Neuronal stem cell (in vitro differentiated cells): ENCODE measurements at places on chromosomes 12 and 14.
A peak's percentile ranks its signal among the peaks of the same experiment; 100 is the strongest.

GRCh38 chr12:104686196-104686595 lies 229.4 kb downstream of the CHST11 start:
- DNase-seq: no peak

- DNase-seq: no peak
Measured at GRCh38 chr14:73834261-73834625, 17.4 kb upstream of the PTGR2 start.

DNA sequence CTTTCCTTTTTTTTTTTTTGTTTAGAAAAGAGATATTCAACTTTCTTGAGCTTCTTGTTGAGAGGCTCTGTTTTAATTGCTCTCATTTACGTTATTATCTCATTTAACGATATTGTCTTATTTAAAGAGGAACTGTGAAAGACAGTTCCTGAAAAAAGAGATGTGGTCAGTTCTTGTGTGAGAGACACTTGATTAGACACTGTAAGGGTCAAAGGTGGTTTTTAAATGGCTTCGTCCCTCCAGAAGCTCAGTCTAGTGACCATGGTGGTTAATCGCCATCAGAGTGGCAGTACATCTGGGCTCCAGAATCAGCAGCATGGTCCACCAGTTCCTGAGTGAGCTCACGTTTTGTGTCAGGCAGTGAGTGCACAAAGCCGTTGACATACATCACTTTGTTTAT lies 57.9 kb upstream of the KCNA5 start:
- DNase-seq: no peak

- no peak for DNase-seq
Measured at GRCh38 chr12:4037747-4038312, 164.6 kb upstream of the PARP11 start.

DNA sequence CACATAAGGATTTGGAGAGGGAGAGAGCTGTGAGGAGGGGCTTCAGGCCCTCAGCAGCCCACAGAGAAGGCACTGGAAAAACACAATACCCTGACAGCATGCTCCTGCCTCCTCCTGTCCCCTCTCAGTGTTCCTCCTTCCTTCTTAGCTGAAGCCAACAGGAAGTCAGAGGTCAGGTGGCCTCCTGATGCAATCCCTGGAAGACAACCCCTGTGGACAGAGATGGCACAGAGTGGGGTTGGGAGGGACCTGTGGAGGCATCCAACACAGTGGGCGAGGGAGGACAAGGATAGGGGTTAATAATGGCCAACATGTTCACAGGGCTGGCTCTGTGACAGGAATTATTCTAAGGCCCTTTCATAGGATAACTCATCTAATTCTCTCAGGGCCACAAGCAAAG lies 15.4 kb upstream of the IFI27L2 start:
- DNase-seq: no peak

GRCh38 chr12:75774261-75775052 lies 257.1 kb downstream of the PHLDA1 start:
- DNase-seq: no peak

DNA sequence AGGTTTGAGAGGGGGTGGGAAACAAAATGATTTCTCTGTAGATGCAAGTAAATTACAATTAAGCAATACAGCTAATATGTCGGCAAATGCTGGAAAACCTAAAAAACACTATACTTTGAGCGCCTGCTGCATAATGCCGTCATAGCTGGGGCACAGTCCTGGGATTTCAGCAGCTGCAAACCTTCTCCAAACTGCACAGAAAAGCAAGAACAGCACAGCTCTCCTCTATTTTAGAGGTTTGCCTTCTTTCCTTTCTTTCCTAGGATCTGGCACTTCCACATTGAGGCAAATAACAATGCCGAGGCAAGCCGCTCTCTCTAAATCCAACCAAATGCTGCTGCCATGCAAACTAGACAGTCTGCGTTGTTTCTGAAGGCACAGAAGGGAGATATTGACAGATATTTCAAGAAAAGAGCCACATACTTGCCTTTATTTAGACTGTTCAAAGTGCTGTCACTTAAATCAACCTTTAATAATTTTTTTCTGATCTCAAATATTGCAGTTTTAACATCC lies 287.1 kb upstream of the G2E3 start:
- peak; percentile 14 for DNase-seq

DNA sequence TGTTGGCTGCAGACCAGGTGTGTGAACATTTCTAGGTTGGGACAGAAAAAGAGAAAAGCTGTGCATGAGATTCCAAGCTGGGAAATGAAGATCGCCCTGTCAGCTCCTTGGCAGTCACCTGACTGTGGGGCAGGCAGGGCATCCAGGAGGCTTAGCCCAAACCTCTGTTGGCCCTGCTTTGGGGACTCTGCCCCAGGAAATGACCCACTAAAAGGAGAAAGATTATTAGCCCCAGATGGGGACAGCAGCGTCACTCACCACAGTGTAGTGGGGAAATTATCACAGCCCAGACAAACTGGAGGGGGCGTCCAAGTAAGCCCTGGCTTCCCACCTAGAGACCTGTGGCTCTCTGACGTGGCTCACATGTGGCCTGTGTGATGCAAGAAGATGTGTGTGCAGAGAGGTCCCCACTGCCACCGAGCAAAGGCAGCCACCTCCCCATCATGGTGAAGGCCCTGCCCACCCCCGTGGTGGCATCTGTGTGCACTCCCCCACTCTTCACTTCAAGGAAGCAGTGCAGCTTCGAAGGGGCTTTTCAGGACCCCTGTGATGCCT lies 39.1 kb downstream of the DIO3 start:
- DNase-seq: no peak

GRCh38 chr14:104583424-104584306 lies 4.1 kb downstream of the C14orf180 start:
- DNase-seq: no peak

- no peak for DNase-seq
Measured at GRCh38 chr14:69789118-69789640, 7.9 kb downstream of the SLC10A1 start.

GRCh38 chr14:95242870-95243269 lies 76.8 kb downstream of the CLMN start:
- no peak for DNase-seq

- DNase-seq: no peak
Measured at GRCh38 chr12:120157678-120158077, 36.8 kb downstream of the GCN1 start.
